Stimulated activated CD8-positive, alpha-beta memory T cell treated with anti-CD3 and anti-CD28 coated beads, Interleukin-15, amount 100 ng/mL, for 1 hour (primary cell): ENCODE measurements at places on chromosomes 2 and 18.

- DNase-seq = no peak
Measured at GRCh38 chr2:148067801-148068200, 46.9 kb downstream of the MBD5 start.

GRCh38 chr18:62506495-62507143 lies 16.2 kb upstream of the ZCCHC2 start:
- no peak for DNase-seq

GRCh38 chr2:222311978-222312738 lies 13.4 kb upstream of the PAX3 start:
- no peak for DNase-seq

DNA sequence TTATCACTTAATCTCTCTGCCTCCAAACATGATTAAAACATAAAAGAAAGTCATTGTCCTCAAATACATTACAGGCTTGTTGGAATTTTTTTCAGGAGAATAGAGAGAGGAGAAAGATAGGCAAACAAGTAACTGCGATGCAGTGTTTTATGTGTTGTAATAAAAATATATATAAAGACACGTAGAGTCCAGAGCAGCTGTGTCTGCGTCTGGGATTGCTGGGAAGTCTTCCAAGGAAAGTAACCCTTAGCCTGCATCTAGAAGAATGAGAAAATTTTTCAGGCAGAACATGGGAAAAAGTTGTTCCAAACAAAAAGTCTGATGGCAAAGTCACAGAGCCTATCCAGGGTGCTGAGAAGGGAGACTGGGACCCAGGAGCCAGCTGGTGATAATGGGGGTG lies 91.8 kb upstream of the ST6GAL2 start:
- no peak for DNase-seq

- no peak for DNase-seq
Measured at GRCh38 chr2:238098901-238099713, 1.0 kb upstream of the ESPNL start.

DNA sequence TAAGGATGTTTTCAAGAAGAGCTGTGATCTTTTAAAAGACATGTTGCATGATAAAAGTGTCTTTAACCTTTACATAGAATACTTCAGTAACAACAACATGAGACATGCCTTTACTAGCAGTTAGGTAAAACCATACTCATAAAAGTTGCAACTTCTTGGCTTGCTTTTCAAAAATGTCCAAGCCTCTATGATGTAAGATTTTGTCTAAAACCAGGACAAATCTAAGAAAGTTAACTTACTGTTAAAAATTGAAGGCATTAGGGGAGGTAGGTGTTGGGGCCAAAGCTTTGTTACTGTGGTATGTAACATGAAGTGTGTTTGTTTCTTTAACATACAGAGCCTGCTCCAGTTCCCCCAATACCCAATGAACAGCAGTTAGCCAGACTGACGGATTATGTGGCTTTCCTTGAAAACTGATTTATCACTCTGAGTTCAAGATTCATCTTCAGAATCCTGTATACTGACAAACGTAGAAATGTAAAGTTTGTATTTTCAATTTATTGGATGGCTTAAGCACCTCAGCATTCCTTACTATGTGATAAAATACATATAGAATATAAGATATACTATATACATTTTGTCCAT lies 11.7 kb downstream of the COPS8 start:
- no peak for DNase-seq

- no peak for DNase-seq
Measured at GRCh38 chr2:152200565-152201465, 25.3 kb upstream of the STAM2 start.

GRCh38 chr2:144477957-144478311 lies 42.0 kb downstream of the ZEB2 start:
- no peak for DNase-seq

- DNase-seq = no peak
Measured at GRCh38 chr2:129422028-129422427, 557.4 kb upstream of the RAB6C start.

DNA sequence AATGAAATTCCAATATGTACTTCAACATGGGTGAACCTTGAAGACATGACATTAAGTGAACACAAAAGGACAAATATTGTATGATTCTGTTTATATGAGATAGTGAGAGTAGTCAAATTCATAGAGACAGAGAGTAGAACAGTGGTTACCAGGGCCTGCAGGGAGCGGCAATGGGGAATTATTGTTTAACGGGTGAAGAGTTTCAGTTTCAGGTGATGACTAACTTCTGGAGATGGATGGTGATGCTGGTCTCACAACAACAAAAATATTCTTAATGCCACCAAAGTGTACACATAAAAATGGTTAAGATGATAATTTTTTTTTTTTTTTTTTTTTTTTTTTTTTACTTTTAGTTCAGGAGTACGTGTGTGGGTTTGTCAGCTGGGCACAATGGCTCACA lies 109.4 kb upstream of the TMEM200C start:
- no peak for DNase-seq

DNA sequence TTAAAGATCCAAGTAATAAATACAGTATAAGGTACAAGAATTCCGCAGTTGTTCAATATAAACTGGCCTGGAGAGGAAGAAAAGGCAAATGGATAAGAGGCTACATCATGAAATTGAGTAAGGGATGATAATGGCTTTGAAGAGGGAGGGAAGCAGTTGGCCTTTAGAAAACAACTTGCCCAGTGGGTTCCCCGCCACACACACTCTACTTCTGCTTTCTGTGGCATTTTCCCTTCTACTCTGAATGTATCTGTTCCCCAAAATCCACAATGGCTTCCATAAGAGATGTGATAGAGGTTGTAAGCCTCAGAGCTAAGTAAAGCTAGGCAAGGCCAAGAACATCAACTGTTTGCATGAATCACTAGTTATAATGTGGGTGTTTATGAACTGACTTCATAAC lies 221.3 kb downstream of the MBD2 start:
- DNase-seq = no peak

DNA sequence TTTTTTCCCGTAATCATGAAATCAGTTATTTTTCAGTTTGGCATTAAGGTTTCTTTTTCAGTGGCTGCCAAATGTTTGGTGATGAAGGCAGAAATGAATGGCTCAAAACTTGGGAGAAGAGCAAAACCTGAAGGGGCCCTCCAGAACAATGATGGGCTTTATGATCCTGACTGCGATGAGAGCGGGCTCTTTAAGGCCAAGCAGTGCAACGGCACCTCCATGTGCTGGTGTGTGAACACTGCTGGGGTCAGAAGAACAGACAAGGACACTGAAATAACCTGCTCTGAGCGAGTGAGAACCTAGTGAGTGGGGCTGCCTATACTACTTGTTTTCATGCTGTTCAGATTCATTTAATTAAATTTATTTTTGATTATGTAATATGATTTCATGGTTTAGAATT lies 29.2 kb upstream of the MSH2 start:
- no peak for DNase-seq

GRCh38 chr2:18896125-18896764 lies 306.9 kb upstream of the NT5C1B start:
- no peak for DNase-seq

DNA sequence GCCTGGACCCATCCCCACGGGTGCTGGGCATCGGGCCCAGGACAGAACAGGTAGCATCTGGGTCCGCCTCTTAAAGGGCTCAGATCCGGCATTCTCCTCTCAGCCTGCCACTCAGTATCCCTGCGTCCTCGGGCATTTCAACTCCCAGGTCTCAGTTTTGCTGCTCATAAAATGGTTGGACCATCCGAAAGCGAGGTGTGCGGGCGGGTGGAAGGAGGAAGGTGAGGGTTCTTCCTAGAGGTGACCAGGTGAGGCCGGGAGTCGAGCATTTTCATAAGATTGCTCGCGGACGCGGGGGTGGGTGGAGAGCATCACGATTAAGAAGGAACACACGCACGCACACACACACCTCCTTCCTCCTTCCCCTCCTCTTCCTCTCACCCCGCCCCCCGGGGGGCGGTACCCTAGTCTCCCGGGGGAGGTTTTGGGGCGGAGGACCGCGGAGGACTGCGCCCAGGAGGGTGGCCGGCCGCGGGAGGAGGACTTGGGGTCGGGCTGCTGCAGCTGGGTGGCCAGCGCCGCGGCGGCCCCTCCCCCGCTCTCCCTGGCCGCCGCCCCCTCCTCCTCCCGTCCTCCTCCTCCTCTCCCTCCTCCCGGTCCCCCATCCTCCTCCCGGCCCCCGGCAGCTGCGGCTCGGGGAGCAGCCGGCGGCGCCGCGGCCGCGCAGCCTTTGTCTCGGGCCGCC lies 97.9 kb upstream of the GPR45 start:
- DNase-seq = peak; percentile 0

GRCh38 chr2:126659562-126660467 lies 3.9 kb downstream of the GYPC start:
- no peak for DNase-seq

DNA sequence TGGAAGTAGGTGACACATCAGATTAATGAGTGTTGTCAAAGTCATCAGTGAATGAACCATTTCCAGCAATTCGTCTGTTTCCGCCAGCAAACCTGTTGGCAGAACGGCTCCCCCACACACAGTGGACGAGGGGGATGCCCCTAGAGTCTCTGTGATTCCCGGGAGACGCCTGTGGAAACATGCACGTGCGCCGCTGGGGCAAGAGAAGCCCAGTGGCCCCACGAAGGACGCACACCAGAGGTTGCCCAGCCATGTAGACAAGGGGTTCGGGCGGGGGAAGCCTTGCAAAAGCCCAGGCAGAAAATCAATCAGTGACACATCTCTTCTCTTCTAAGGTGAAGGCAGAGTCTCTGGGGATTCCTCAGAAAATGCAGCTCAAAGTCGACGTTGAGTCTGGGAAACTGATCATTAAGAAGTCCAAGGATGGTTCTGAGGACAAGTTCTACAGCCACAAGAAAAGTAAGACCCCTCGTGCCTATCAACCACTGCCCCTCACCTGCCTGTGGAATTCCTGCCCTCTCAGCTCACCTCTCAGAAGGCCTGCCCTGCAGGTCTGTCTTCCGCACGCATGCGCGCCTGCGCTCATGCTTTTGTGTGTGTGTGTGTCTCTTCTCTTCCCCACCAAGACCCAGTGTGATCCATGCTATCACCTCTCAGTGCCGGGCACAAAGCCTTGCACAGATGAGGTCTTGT lies 87.1 kb downstream of the INPP5D start:
- DNase-seq = no peak

- DNase-seq = no peak
Measured at GRCh38 chr2:142875010-142875409, 2.5 kb upstream of the KYNU start.

DNA sequence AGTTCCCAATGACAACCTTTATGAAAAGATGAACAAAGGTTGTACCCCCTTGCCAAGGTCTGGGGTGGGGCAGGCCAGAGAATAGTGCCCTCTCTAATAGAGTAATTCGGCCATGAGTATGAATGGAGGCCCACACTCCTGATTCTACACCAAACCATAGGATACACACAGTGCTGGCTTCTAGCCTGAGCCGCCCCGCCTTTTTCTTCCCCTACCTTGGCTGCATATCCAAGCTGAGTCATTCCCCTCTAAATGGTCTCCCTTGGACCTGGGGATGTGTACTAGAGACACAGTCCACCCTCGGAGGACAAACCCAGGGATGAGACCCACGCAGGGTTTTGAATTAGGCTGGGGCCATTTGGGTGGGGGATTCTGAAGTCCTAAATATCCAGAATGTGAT lies 107.2 kb upstream of the CAPN13 start:
- DNase-seq = no peak

GRCh38 chr2:95010126-95010525 lies 15.4 kb upstream of the MAL start:
- no peak for DNase-seq

DNA sequence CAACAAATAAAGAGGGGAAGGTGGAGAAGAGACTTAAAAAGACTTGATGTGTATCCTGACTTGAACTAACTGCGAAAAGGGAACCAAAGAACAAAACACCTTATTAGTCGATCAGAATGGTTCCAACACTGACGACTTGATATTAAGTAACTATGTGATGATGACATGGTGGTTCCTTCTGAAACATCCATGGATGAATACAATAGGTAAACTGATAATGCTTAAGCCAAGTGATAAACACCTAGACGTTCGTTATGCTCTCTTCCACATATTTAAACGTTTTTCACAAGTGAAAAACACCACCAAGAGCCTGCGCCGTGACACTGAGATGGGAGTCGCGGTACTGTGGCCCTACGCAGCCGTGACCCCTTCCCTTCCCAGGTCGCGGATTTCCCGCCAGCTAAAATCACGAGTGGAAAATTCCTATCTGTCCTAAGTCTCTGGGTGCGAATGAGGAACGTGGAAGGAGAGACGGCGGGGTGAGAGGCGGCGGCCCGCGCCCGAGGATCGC lies 797 bp downstream of the TTC32 start:
- DNase-seq = no peak

- no peak for DNase-seq
Measured at GRCh38 chr2:216590780-216591179, 42.4 kb upstream of the IGFBP2 start.

DNA sequence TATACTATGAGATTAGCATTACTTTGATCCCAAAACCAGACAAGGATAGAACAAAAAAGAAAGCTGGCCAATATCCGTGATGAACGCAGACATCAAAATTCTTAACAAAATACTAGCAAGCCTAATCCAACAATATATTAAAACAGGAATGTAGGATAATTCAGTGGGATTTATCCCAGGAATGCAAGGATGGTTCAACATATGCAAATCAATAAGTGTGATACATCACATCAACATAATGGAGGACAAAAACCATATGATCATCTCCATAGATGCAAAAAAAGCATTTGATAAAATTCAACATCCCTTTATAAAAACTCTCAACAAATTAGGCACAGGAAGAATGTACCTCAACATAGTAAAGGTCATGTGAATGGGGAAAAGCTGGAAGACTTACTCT lies 158.5 kb downstream of the KCNE4 start:
- DNase-seq = no peak

- DNase-seq = no peak
Measured at GRCh38 chr2:71720283-71720560, 266.9 kb downstream of the DYSF start.

GRCh38 chr18:41227993-41228392 lies 727.0 kb upstream of the PIK3C3 start:
- no peak for DNase-seq

DNA sequence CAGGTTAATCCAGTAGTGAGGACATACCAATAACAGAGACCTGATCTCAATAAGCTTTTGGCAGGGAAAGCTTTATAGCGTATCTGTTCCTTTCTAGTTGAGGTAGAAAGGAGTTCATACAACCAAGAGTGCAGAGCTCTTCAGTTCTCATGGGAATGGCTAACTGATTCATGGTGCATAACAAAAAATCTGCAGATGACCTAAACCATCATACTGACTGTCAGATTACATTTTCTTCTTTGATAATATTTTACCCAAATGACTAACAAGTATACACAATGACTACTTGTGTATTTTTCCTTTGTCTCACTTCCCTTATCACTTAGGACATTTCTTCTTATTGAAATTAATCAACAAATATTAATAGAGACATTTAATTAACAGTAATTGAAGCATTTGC lies 140.0 kb upstream of the SERTAD2 start:
- DNase-seq = no peak

- no peak for DNase-seq
Measured at GRCh38 chr2:82120115-82120514, 1815.6 kb upstream of the LRRTM1 start.

- no peak for DNase-seq
Measured at GRCh38 chr2:16119741-16120140, 179.4 kb downstream of the MYCN start.

GRCh38 chr2:112880091-112880531 lies 30.9 kb upstream of the IL37 start:
- no peak for DNase-seq

GRCh38 chr2:83113953-83114352 lies 1345.1 kb downstream of the SUCLG1 start:
- no peak for DNase-seq
